ENCODE measurements at places on chromosomes 2 and 18.
A peak's percentile ranks its signal among the peaks of the same experiment; 100 is the strongest.

GRCh38 chr2:209208211-209208610, 215.6 kb upstream of the MAP2 start:
- DNase-seq: peak; percentile 12

DNA sequence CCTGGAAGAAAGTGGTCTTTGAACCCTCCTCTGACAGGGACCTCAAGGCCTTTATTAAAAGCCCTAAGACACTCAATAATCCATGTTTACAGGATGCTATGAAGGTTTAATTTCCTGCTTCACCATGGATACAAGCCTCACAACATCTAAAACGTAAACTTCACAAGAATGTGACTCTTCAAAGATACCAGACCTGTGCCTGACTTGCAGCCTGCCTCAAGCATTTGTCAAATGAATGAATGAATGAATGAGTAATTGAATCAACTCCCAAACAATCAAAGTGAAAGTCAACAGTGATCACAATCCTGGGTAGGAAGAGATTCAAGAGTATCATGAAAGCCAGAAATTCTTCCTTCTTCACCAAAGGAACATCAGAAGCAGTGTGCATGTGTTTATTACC, 30.4 kb downstream of the KLF7 start:
- DNase-seq: no peak

- DNase-seq: no peak
These were observed 80.8 kb downstream of the ATL2 start for GRCh38 chr2:38296197-38296780.

- no peak for DNase-seq
These were observed 182.7 kb downstream of the ANAPC1 start for GRCh38 chr2:111701266-111701665.

- no peak for DNase-seq
These were observed 39.6 kb upstream of the PAX3 start for GRCh38 chr2:222338374-222338773.

GRCh38 chr18:9536354-9537152, 61.2 kb downstream of the RALBP1 start:
- no peak for DNase-seq
